ENCODE measurements at places on chromosomes 16 and 17.

GRCh38 chr17:43534909-43535308, 11.2 kb downstream of the ETV4 start:
- DNase-seq: no peak

DNA sequence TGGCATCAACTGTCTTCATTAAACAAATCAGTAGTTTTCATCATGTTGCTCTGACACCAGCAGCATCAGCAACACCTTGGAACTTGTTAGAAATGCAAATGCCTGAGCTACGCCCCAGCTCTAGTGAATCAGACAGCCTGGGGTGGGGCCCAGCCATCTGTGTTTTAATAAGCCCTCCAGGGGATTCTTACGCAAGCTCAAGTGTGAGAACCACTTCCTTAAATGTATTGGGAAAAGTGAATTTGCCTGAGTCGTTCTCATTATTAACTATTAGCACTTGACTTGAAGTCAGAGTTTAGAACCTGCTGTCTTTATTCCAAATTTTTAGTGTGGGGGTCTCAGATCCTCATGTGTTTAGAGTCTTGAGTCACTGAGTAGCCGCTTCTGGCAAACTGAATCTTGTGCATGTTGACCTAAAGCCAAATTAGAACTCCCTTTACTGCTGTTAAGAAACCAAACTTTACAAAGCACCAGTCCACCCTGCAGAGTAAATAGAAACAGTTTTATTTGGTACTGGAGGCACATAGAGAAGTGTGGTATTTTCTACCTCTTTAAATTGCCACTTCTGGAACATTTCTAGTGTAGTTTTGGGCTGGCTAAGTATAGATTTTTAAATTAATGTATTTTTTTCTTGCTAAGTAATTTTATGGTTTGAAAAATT, 137.4 kb upstream of the COX10 start:
- DNase-seq: no peak

DNA sequence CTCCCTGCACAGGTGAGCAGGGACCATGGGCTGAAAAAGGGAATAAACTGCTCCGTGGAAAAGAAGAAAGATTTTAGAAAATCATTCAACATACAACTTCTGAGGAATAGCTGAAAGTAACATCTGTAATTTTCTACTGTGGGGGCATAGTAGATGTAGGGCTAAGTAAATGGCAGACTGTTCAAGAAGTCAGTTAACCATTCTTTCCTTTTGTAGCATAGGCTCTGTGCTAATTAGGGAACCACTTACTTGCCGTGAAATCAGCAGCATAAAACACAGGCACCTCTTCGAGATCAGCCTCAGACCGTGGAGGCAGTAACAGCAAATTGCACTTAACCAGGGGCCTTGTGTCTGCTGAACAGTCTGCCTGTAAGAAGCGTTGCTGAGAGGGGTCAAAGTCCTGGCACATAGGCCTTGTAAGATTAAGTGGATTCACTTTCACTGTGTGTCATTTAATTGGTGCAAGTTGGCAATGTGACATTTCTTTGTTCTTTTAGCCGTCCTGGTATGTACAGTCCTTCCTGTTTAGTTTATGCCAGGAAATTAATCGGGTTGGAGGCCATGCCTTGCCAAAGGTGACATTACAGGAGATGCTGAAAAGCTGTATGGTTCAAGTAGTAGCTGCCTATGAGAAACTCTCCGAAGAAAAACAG, 10.4 kb downstream of the COG1 start:
- no peak for DNase-seq

- no peak for DNase-seq
Observed at GRCh38 chr16:61945511-61945910, 90.7 kb downstream of the CDH8 start.

DNA sequence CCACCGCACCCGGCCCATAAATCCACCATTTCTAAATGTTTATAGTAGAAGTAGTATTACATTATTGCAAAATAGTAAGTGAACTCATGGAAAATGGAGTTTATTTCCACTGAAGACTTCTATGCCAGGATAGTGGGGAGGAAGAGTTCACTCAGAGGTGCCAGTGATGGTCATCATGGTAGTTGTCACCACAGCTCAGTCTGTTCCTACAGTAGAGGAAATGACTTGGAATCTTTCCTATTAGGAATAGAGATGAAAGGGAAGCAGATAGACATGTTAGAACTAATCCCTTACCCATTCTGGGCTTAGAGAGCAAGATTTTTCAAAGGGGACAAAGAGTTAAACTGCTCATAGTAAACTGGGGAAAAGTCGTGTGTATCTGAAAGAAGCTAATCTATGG, 20.1 kb downstream of the MRPL45 start:
- DNase-seq: no peak

GRCh38 chr16:67857547-67858233, 10.2 kb upstream of the CENPT start:
- DNase-seq: peak; percentile 95

DNA sequence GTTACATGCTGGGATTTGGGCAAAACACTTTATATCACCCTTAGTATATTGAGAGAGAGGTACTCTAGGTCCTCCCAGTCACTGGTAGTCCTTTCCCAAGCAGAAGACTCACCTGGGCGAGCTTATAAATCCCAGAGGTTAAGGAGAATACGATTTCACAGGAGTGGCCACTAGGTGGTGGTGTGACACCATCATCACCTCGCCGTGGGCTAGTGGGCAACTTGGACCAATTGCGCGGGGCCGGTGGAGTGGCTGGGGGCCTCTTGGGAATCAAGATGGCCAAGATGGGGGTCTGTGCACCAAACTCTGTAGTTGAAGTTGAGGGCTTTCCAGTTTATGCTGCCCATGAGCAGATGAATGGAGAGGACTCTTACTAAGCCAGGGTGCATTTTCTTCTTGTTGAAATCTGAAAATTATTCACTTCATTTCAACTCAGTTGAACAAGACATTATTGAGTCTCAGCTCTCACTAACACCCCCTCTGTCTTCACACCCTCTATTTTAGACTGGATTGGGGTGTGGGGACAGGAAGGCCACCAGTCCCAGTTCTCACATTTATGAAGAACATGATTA, 38.2 kb upstream of the PIRT start:
- DNase-seq: peak; percentile 53

GRCh38 chr17:40340880-40341807, 23.4 kb downstream of the GJD3 start:
- peak; percentile 92 for DNase-seq

- no peak for DNase-seq
Observed at GRCh38 chr16:22120440-22120839, 28.1 kb downstream of the VWA3A start.
